ENCODE measurements at places on chromosomes 2 and 18.

- no peak for DNase-seq
These were observed 15.3 kb upstream of the PPP4R1 start for GRCh38 chr18:9629709-9630108.

- DNase-seq, result no peak
These were observed 872.6 kb downstream of the BCL11A start for GRCh38 chr2:59680863-59681262.

- DNase-seq, result no peak
These were observed 2.7 kb downstream of the CDCA7 start for GRCh38 chr2:173357346-173357745.

GRCh38 chr2:212424082-212424481 lies 114.5 kb downstream of the ERBB4 start:
- no peak for DNase-seq

GRCh38 chr2:241010531-241011295 lies 12.3 kb downstream of the SNED1 start:
- no peak for DNase-seq

DNA sequence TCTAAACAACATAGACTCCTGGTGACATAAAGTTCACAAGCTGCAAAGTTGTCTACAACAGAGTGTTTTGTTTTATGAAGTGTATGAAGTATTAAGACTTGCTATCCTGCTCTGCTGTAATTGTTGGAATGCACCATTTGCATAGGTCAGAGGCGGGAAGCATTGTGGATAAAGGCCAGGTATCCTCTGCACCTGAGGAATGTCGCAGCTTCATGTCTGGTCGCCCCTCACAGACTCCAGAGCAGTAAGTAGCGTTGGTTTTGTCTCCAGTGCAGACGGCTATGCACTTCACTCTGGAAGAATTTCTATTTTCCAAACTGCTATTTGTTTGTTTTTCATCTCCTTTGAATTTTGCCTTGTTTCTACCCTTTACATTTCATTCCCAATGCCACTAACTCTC lies 63.1 kb downstream of the UNC80 start:
- no peak for DNase-seq
